Kidney epithelial cell (primary cell): ENCODE measurements at places on chromosomes 2 and 18.

DNA sequence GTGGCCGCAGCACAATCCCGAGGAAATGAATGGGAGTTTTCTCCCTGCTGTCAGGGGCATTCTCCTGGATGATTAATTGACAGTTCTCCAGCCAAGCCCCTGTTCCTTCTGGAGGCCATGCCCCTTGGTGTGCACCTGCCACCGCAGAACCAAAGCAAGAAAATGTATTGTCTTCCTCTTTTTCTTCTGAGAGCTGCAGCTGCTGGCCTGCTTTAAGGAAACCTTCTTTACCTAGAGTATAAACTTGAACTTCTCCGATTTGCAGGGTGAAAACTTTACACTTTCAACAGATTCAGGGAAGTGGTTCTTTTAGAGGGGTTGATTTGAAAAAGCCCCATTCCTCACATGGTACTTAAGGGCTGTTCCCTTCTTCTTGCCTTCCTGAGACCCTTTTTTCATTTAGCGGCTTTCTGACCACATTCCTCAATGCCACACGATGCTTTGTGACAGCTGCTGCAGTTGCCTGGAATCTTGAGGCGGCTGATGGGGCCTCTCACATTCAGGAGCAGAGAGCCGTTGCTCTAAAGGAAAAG lies 402.8 kb downstream of the TXNL1 start:
- no peak for DNase-seq

DNA sequence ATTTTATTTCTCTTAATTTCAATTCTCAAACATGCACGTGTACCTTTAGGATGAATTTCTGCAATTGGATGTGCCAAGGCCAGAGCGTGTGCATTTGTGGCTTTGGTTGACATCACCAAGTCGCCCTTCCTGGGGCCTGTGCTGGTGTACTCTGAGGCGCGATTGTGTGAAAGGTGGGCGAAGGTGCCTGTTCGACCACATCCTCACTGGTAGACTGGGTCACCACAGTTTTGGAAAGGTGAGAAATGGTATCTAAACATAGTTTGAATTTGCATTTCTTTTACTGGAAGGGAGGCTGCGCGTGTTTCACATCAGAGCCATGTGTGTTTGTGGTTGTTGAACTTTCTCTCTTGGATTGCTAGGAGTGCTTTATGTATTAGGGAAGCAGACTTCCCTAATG lies 89.8 kb downstream of the LDLRAD4 start:
- DNase-seq = no peak

- DNase-seq = no peak
Observed at GRCh38 chr2:33292981-33293595, 183.4 kb upstream of the RASGRP3 start.

DNA sequence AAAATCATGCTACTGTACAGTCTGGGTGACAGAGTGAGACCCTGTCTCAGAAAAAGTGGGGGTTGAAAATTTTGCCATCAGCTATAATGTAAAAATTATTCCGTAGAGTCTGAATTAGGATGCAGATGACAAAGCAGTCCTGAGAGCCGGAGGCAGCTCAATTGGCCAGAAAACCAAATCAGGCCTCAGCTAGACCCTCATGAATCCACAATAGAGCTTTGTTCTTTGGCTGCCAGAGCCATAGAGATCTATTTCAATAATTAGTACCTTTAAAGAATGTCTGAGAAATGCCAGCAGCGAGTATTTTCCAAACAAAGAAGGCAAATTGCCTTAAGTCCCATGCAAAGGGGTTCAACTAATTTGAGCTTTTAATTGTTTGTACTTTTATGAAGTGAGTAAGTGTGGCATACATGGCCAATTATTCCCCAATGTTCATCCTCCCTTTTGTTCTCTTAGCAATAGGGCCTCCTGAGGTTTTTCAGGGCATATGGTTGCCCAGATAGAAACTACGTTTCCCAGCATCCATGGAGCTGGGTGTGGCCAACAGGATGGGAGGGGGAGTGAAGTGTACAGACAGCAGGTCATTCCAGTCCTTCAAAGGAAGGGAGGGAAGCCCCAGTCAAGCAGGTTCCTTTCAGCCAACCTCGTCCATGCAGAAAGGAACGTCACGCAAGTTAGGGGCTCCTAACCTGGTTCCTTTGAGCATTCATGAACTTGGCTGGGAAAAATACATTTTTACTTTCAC lies 211.3 kb upstream of the APCDD1 start:
- no peak for DNase-seq

GRCh38 chr2:239262484-239263230 lies 138.2 kb downstream of the HDAC4 start:
- DNase-seq = no peak

DNA sequence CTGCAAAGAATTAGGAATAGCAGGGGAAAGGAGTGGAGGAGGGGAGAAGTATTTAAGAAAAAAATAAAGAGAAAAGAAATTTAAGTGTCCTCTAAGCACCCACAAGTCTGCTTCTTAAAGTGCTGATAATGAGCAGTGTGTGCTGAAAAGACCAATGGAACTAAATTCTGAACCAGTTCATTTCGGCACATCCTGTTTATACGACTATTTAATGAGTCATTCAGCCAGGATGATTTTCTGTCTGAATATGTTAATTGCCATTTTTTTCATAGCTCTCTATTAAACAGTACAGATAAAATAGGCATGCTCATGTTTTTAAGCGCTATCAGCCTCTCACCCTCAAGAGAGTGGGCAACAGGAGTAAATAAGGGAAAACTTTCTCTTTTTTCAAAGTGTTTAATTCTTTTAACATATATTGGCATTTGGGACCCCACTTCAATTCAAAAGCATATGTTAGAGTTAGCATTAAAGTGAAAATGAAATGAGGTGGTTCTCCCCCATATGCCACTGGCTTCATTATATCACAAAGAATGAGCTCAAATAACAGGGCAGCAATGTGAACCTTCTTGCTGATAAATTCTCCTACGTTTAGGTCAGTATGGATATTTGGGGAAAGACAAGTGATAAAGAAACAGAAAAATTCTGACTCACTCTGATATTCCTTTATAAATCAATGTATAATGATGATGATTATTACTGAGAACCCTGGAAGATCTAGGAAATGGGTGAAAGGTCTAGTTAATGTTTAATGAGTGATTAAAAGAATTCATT lies 87.5 kb downstream of the TCF4 start:
- no peak for DNase-seq

DNA sequence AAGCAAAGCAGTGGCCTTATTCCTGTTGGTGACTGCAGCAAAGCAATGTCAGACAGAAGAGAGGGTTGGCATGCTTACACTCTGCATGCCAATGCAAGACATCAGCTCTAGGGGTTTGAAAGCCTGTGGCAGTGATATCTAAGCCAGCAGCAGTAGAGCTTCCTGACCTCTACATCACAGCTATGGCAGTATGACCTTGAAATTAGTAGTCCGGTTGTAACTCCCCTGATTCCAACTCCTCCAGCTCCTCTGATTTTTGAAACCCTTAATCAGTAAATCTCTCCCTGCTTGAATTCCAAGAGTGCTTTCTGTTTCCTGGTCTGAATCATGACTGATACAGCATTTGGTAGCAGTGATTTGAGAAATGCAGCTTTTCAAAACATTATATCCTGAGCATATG lies 60.0 kb upstream of the LRP1B start:
- DNase-seq = no peak

GRCh38 chr2:219416938-219417337 lies 1.2 kb upstream of the DES start:
- DNase-seq = no peak

- DNase-seq = no peak
Observed at GRCh38 chr2:11050565-11050964, 104.7 kb upstream of the SLC66A3 start.

GRCh38 chr18:54765636-54766375 lies 62.5 kb upstream of the RAB27B start:
- DNase-seq = no peak

DNA sequence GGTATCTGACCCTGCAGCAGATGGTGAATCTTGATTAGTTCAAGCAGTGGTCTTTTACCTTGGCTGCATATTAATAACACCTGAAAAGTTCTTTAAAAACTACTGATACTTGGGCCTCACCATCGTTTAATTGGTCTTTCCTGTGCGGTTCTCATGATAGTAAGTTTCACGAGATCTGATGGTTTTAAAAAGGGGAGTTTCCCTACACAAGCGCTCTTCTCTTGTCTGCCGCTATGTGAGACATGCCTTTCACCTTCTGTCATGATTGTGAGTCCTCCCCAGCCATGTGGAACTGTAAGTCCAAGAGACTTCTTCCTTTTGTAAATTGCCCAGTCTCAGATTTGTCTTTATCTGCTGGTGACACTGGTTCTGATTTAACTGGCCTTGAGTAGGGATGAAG lies 102.3 kb downstream of the LYPD1 start:
- no peak for DNase-seq

DNA sequence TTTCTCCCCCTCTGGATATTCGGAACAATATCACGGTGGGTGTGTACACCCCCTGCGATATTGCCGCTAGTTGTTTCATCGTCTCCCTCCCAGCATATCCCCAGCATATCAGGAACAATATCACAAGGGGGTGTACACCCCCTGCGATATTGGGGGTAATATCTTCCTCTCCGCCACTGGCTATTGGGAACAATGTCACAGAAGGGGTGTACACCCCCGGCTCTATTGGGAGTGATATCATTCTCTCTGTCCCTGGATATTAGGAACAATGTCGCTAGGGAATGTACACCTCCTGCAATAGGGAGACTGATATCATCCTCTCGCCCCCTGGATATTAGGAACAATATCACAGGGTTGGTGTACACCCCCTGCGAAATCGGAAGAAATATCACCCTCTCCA lies 1932.0 kb downstream of the SUCLG1 start:
- no peak for DNase-seq

DNA sequence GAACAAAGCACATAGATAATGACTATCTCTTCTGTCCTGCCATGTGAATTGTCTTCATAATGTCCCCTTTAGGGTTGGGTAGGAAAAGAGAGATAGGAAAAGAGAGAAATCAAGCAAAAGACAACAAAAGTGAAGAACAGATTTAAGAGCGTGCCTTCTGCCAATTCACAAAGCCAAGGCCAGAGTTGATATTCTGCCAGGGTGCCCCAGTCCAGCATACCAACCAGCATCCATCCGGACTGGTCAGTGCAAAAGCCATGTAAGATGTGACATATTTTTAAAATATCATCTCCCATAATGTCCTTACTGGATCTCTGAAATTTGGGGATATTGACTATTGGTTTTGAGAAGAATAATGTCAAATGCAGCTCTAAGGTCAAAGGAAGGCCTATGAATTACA lies 35.7 kb upstream of the KLF7 start:
- DNase-seq = no peak

DNA sequence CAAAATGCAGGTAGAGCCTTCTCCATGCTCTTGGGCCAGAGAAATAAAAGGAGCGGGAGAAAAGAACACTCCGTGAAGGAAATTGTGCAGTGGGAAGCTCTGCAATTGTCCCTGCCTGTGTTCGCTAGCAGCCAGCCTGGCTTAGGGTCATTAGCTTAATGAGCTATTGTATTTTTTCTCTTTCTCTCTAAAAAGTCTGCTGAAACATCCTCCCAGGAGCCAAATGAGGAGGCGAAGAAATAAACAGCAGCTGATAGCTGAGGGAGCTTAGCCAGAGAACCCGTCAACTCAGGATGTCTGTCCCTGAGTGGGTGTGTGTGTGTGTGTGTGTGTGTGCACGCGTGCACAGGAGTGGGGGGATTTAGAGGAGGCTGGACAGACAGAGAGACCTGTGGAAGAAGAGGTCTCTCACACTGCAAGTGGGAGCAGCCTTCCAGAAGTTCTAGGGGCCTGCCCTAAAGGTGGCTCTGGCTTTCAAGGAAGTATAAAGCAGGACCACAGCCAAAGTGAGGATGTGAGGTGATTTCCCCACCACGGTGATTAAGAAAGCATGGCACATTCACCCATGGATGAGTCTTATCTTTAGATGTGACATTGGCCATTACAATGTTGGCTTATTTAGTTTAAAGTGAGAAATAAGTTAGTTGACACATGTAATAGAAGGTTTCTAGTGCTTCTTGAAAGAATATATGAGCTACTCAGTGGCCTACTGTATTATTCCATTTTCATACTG lies 690.4 kb downstream of the RNF144A start:
- no peak for DNase-seq

DNA sequence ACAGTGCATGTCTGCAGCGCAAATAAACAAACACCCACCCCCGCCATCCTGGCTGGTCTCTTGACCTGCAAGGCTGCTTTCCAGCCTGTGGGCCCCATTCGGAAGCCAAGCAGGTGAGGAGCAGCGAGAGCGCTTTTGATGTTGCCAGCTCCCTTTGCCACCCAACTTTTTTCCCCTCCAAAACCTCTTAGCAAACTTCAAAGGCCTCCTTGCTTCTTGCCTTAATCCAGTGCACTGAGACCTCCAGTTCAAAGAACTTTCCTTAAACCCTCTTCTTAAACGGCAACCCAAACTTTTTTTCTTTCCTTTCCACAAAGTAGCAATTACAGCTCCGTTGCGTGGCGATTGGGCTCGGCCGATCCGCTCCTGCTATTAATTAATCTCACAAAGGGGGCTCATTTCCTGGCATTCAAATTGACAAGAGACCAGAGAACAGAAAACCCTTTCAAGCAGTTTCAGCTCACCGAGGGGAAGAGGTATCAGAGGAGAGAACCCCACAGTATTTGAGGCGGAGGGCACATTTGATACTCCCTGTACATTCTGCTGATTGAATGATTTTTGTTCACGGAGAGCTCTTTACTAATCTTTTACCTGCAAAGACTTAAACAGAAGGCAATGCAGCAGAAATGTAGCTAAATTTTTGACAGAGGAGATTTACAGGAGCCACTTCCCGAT lies 531.4 kb downstream of the TMEM182 start:
- DNase-seq = no peak

DNA sequence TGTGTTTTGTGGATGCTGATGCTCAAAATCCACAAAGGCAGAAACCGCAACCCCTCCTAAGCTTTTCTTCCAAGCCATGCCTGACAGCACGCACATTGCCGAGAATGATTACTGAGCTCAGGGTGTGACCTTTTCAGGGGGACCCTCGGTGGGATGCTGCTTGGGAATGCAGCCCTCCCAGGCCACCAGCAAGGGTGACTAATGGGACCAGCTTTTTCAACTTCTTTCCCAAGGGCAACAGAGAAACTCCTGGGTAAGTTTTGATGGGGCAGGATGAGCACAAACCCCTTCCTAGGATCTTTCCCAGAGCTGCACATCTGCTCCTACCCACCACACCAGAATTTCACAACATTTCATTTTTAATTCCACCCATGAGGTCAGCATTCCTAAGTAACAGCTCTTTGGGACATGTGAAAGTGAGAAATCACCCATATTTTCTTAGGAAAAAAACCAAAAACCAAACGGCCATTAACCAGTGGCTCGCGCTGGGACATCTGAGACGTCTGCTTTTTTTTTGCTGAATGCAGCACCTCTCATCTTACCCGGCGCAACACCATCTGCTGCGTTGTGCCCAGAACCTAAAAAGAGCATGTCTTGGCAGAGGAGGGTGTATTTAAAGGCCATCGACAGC lies 119.0 kb downstream of the ARL4C start:
- DNase-seq = peak; percentile 52

DNA sequence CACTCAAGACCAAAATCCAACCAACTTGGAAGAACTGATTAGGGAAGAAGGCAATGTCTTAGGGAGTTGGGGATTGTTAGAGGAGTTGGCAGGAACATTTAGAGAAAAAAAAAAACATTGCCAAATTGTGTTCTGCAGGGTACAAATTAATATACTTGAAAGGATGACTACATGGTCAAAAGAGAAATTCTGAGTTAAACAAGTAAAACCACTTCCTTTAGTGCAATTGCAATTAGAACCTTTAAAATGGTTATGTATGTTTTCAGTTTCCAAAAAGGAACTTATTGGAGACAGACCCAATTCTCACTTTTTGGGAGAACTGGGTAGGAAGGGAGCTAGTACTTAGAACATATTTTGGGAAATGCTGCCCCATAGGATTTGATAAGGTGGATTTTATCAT lies 137.9 kb downstream of the GPD2 start:
- no peak for DNase-seq
